ENCODE measurements at places on chromosomes 3 and 15.

GRCh38 chr3:111810909-111811308 is 48.2 kb upstream of the PHLDB2 start:
- no peak for DNase-seq

- DNase-seq = no peak
Measured at GRCh38 chr3:102510663-102511062, 75.8 kb downstream of the ZPLD1 start.

DNA sequence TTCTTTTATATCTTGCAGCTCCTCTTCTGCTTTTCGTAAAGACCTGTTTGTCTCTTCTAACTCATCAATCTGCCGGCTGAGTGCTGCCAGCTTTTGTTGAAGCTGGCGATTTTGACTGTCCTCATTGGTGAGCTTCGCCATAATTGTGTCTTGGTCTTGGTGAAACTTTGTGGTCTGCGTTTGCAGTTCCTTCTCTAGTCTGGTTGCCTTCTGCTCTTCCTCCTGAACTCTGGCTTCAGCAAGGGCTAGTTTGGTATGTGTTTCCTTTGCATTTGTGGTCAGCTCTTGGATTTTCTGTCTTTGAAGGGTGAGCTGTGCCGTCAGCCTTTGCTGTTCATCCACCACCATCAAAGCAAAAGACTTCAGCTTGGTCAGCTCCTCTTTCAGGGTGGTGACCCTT is 32.9 kb downstream of the CMSS1 start:
- no peak for DNase-seq

GRCh38 chr3:156664831-156665178 is 9.6 kb upstream of the TIPARP start:
- DNase-seq = no peak

GRCh38 chr3:24578951-24579421 is 84.3 kb upstream of the THRB start:
- no peak for DNase-seq

GRCh38 chr15:38536201-38536676 is 28.4 kb downstream of the RASGRP1 start:
- no peak for DNase-seq

DNA sequence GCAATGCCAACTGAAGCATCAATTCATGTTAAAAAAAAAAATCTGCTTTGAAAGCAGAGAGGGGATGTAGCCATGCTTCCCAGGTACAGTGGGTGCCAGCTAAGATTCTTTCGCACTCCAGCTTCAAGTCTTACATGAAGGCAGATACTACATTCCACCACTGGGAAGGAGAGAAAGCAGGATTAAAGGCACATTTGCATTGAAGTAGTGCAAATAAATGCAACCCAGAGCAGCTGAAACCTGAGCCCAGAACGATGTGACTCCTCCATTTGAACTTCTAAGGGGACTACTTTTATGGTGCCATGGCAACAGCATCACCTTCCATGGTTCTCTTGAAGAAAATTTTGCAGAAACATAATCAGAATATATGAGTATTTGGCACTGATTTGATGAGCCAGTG is 19.1 kb upstream of the GJD2 start:
- no peak for DNase-seq

DNA sequence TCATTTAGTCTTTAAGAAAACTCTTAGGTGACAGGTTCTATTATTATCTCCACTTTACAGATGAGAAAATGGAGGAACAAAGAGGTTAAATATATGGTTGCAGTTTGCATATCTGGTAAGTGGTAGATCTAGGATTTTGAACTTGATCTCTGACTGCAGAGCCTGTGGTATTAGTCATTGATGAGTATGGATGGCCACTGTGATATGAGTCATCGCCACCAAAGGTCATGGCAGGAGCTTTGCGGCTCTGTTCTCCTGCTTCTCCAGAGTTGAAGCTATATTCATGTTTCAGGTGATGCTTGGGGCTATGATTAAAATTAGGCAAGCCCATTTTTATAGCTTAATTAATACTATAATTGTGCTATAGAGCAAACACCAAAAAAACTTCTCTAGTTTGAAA is 306.2 kb upstream of the DPPA4 start:
- DNase-seq = no peak

DNA sequence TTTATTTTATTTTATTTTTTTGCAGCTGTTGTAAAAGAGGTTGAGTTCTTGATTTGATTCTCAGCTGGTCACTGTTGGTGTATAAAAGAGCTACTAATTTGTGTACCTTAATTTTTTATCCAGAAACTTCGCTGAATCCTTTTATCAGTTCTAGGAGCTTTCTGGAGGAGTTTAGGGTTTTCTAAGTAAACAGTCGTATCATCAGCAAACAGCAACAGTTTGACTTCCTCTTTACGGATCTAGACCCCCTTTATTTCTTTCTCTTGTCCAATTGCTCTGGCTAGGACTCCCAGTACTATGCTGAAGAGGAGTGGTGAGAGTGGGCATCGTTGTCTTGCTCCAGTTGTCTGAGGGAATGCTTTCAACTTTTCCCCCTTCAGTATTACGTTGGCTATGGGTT is 165.8 kb upstream of the KCNMB2 start:
- DNase-seq = no peak

- DNase-seq = no peak
Measured at GRCh38 chr3:135757421-135757820, 208.1 kb upstream of the PPP2R3A start.

GRCh38 chr15:85318048-85318731 is 62.2 kb upstream of the AKAP13 start:
- no peak for DNase-seq

- no peak for DNase-seq
Measured at GRCh38 chr3:35733341-35733740, 94.0 kb downstream of the ARPP21 start.

DNA sequence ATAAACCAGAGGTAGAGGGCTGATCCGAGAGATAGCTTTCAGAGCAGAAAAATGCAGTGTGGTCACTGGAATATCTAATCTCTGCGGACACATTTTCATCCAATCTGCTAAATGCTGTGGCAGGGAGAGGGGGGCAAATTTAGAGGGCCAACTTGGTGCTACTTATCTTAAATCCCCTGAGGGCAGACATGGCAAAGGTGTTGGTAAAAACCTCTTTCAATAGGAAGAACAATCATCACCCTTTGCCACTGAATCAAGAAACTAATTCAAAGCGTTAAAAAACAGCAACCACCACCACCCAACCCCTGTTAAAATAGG is 152.9 kb downstream of the MECOM start:
- no peak for DNase-seq

DNA sequence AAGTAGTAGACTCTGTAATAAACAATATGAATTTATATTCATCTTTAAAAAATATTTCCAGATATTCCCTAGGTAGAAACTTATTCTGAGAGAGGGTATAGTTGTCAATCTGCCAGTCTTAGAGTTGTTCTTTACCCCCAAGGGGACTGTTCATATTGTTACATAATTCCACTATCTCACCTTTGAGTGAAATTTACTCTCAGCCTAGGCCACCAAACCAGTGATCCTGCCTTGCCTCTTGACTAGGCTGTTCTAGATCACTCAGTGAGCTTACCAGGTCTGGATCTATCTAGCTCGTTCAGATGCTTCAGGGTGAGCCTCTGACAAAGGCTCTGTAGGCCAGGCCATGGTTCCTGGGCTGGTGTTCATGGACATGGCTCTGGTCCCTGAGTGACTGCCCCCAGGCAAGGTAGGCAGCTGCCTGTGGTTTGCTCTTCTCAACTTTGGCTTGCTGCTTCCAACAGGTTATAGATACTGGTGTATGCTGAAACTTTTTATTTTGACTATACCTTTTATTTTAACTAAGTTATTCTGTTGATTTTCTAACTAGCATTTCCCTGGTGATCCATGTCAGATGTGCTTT is 27.6 kb downstream of the ZNF592 start:
- DNase-seq = no peak

- no peak for DNase-seq
Measured at GRCh38 chr15:76312540-76313174, 1.4 kb upstream of the ETFA start.

DNA sequence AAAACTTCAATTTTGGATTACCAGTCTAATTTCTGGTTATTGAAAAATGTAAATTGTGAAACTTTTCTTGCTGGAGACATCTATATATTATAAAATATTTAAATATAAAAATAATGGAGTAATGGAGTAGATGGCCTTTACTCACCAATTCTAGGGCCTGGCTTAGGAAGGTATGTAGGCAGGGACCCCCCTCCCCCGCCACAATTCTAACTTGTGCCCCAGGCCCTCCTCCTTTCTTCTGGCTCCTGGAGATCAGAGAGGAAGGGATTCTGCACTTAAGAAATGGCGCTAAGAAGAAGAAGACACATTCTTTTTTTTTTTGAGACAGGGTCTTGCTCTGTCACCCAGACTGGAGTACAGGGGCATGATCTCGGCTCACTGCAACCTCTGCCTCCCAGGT is 49.5 kb downstream of the CGNL1 start:
- DNase-seq = no peak

- DNase-seq = no peak
Measured at GRCh38 chr3:34219556-34219955, 421.1 kb downstream of the PDCD6IP start.

DNA sequence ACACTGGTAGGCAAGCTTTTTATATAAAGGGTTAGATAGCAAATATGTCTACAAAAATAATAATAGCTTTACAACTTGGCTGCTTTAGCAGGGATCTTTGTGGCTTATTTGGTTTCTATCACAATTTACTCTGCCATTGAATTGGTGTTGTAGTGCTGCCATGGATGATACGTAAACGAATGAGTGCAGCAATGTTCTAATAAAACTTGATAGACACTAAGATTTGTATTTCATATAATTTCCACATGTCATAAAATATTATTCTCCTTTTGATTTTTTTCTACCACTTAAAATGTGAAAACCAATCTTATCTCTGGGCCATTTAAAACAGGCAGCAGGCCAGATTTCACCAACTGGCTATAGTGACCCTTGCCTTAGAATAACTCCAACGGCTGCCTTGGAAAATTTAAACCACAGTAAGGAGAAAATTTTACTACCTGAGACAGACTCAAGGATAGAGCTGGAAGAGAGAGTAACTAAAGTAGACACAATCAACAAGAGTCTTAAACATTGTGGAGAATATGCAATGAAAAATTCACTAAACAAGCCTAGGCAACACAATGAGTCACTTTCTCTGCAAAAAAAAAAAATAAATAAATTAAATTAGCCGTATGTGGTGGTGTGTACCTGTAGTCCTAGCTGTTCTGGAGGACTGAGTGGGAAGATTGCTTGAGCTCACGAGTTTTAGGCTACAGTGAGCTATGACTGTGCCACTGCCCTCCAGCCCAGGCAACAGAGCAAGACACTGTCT is 8.1 kb downstream of the NPHP3 start:
- DNase-seq = no peak

DNA sequence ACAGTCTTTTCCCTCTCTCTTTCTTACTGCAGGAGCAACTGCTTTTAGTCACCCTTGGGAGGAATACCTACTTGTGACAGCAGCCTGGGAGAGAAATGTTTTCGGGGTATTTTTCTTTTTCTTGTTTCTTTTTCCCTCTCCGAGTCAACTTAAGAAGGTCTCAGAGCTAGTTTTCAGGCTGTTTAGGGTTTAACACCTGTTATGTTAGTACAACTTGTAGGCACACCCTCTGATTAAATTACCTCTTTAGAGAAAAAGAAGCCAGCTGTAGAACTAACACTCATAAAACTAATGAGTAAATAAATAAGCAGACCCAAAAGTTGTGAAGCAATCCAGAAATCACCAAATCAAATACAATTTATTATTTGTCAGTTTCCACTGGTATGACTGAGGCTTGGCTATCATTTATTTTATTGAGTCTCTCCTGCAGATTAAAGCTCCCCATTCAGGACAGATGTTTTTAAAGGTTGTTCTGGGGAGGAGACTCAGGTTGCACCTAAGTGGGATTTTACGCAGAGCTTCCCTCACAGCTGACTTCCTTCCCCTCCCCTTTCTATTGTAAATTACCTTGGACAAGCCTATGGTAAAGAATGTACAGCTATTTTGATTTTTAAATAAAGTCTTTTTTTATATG is 112.5 kb downstream of the FOXB1 start:
- DNase-seq = no peak

DNA sequence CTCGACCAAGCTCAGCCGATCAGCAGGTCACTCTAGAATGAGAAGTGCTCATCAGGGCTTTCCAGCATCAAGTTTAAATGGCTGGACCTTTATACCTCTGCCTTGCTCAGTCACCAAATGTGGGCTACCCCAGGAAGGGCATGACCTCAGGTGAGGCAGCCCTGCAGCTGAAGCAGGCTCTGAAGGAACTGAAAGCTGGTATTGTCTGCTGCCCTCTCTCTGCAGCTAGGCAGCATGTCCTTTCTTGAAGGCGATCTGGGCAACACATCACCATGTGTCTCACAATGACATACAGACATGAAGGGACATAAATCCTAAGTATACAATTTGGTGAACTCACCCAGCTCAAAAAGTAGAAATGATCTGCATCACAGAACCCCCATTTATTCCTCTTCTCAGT is 38.7 kb upstream of the ARID3B start:
- no peak for DNase-seq

All from activated T-cell treated with anti-CD3 and anti-CD28 coated beads for 4 hours (primary cell).